ENCODE measurements at places on chromosomes 6 and 20.
A peak's percentile ranks its signal among the peaks of the same experiment; 100 is the strongest.

DNA sequence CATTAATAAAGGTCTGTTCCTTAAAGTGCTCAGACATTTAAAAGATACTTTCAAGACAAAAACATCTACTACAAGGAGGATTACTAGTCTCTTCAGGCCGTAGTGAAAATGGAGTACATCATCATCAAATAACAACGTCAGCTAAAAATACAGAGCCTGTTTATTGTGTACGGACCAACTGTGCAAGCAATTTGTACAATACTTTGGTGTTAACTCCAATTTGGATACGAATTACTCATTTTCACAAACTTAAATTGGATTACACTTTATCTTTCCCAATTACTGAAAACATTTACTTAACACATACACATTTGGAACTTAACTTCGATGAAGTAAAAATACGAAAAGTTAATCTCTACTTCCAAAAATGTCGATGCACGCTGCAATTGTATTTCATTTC, 802 bp downstream of the CYP39A1 start:
- no peak for DNase-seq

DNA sequence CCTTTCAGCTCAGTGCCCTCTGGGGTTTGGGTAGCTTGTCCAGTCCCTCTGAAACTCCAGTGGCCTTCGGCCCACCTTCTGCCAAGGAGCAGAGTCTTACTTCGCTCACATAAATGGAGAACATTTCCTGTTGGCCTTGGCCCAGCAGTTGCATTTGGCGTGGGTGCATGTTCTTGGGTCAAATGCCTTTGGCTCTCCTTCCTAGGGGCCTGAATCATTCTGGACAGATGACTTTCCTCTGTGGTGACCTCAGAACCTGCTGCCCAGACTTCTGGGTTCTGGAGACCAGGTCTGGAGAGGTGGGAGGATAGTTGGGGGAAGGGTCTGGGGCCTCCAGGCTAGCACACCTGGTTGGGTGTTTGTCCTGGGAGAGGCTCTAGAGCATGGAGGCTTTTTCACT, 29.3 kb downstream of the BCAS4 start:
- DNase-seq, result no peak

- no peak for DNase-seq
Observed at GRCh38 chr20:43265449-43265848, 75.7 kb upstream of the PTPRT start.

GRCh38 chr6:151749341-151749740, 58.1 kb upstream of the ESR1 start:
- no peak for DNase-seq

GRCh38 chr6:13367396-13367795, 39.1 kb upstream of the TBC1D7 start:
- no peak for DNase-seq

DNA sequence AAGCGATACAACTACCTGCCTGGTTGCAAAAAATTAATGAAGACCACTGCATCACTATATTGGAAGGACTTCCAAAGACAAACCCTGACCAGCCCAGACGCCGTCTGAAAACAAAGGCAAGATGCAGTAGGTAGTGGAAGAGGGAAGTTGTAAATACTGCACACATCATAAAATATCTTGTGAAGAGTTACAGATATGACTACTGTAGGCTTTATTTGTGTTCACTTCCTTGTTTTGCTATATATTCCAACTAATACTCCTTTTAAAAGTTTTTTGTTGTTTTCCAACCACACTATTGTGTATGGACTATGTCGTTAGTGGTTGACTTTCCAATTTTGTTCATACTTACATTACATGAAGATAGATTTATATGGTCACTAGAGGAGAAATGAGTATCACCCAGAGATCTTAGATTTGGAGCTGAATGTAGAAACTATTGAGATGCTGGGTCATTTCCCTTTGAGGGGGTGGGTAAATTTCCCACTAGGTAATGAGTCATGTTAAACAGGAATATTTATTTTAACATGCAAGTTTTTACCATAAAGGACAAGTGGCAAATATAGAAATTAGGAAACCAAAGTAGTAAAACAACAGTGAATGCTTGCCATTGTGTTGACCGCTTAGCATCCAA, 16.6 kb upstream of the TXLNB start:
- DNase-seq, result no peak

- no peak for DNase-seq
Observed at GRCh38 chr6:3226481-3227362, 731 bp downstream of the TUBB2B start.

GRCh38 chr20:50359607-50360217, 150.5 kb upstream of the PTPN1 start:
- no peak for DNase-seq

DNA sequence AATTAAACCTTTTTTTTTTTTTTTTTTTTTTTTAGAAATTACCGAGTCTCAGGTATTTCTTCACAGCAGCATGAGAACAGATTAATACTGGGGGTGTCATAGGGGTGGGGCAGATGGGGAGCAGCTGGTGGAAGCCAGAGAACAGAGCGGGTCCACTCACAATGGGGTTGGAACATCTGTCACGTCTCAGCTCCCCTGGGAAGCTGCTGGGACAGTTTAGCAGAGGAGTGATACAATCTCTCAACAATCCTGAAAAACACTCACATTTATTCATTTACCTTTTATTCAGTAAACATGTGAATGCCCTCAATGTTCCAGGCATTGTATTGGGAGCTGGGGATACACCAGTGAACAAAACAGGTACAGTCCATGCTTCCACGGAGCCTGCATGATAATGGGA, 162.2 kb downstream of the SMOC2 start:
- no peak for DNase-seq

DNA sequence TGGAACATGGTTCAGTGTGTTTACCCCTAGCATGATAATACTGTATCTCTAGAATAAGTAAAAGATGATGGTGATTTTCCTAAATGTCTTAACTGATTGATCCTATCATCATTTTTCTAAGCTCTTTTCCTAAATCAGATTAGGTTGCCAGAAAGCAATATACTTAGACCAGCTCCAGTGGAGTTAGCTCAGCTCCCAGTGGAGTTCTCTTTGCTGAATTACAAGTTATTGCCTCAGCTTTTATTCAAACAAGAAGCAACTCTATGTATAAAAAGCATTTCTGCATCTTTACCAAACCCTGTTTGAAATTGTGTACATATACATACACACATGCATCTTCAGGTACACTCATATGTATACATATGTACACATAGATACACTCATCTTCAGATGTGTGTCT, 44.9 kb downstream of the SNX9 start:
- DNase-seq, result no peak

- no peak for DNase-seq
Observed at GRCh38 chr6:119308048-119308570, 41.5 kb downstream of the MAN1A1 start.

DNA sequence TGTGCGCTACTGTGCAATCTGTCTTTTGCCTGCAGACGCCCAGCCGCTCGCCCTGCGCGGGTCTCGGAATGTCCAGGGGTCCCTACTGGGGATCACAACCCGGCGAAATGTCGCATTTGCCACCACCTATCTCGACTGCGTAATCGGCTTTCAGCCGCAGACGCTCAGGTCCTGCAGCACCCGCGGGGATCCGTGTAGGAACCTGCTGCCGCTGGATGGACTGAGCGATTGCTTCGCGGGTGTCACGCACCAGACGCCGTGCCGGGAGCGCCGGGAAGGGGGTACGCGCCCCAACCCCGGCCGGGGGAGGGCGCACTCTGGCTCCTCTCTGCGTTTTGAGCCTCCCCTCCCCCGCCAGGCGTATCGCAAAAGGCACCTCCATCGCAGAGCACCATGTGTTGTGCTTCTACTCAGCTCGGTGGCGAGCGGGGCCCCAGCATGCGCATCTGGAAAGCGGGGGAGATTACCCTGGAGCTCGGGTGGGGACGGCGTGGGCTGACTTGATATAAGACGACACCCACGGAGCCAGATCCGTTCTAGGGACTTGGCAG, 747 bp upstream of the PTPRA start:
- DNase-seq, result peak; percentile 79

GRCh38 chr6:139577763-139578604, 203.5 kb upstream of the CITED2 start:
- DNase-seq, result no peak

- no peak for DNase-seq
Observed at GRCh38 chr6:142821860-142822259, 123.1 kb downstream of the HIVEP2 start.

DNA sequence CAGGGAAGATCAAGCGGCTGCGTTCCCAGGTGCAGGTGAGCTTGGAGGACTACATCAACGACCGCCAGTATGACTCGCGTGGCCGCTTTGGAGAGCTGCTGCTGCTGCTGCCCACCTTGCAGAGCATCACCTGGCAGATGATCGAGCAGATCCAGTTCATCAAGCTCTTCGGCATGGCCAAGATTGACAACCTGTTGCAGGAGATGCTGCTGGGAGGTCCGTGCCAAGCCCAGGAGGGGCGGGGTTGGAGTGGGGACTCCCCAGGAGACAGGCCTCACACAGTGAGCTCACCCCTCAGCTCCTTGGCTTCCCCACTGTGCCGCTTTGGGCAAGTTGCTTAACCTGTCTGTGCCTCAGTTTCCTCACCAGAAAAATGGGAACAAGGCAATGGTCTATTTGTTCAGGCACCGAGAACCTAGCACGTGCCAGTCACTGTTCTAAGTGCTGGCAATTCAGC, 51.6 kb upstream of the TTPAL start:
- no peak for DNase-seq

DNA sequence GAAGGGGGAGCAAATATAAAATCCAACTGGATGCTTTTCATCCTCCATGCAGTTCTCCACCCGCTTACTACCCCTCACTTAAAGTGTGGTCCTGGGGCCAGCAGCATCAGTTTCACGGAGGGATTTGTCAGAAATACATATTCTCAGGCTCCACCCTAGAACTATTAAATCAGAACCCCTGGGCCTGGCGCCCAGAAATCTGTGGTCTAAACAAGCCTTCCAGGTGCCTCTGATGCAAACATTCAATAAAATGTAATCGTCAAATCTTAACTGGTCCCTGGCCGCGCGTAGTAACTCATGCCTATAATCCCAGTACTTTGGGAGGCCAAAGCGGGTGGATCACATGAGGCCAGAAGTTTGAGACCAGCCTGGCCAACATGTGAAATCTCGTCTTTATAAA, 47.7 kb downstream of the ATXN1 start:
- DNase-seq, result no peak

DNA sequence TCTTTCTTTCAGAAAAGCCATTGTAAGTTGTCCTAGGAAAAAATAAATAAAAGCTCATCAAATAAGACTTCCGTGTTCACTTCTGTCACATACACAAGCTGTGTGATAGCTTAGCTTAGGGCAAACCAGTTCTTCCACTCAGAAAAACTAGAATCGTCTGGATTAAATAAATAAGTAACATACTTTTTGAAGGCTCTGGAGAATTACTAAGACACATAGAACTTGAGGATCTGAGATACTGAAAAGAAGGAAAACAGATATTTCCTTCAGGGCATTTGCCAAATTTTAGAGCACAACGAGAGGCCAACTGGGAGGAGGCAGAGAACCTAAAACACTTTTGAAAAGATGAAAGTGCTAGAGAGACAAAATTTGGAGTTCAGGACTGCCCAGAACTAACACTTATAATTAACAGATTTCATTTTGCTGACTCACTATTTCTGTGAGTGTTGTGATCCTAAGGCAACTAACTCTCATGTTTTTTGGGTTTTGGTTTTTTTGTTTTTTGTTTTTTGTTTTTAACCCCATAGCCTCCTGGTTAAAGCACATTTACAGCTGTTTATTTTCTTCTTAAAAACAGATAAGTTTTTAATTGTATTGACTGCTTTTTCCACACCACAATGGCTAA, 38.7 kb upstream of the THEMIS start:
- no peak for DNase-seq

DNA sequence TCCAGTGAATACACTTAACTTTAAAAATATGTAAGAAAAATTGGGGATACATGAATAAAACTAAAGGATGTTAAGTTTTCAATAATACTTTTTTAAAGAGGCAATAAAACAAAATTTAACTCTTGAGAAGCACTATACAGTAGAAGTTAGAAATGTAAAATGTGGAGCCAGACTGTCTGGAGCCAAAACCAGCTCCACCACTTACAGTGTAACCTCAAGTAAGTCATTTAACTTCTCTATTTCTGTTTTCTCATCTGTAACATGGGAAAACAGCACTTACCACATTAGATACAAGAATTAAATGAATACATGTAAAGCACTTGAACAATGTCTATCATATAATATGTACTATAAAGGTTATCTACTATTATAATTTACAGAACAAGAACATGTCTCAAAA, 6.7 kb downstream of the ATG5 start:
- DNase-seq, result no peak

GRCh38 chr20:46226602-46227001, 81.7 kb downstream of the CDH22 start:
- DNase-seq, result no peak

- no peak for DNase-seq
Observed at GRCh38 chr6:52975580-52975979, 19.5 kb downstream of the GSTA4 start.

- no peak for DNase-seq
Observed at GRCh38 chr6:16061818-16062217, 67.1 kb upstream of the MYLIP start.

DNA sequence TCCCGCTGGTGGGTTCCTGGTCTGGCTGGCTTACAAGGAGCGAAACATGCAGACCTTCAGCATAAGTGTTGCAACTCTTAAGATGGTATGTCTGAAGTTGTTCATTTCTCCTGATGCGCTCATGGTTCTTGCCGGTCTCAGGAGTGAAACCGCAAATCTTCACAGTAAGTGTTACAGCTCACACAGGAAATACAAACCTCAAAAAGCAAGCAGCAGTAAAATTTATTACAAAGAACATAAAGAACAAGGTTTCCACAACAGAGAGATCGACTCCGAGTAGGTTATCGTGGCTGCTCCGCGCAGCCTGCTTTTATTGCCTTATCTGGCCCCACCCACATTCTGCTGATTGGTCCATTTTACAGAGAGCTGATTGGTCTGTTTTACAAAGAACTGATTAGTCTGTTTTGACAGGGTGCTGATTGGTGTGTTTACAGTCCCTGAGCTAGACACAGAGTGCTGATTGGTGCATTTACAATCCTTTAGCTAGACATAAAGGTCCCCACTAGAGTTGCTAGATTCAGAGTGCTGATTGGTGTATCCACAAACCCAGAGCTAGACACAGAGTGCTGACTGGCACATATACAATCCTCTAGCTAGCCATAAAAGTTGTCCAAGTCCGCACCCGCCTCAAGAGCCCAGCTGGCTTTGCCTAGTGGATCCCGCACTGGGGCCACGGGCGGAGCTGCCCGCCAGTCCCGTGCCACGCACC, 39.2 kb downstream of the TRIM27 start:
- DNase-seq, result peak; percentile 71

DNA sequence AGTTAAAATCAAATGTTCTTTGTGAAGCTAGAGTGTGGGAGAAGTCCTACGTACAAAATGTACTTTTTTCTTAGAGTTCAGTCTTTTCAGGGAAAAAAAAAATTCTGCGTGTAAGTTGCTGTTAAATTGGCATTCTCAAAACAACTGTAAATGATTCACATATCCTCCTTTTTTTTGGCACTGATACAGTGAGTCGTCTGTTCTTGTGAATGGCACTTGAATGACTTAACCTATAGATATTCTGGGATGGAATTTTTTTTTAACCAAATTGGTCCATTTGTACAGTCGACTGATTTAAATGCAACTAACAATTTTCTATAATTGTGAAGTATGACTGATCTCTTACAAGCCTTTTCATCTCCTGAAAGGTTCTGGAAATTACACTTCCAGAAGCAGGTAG, 5.5 kb upstream of the JAG1 start:
- DNase-seq, result no peak

- DNase-seq, result no peak
Observed at GRCh38 chr6:26224940-26225847, 138.0 kb downstream of the HFE start.
